ENCODE measurements at places on chromosomes 16 and 17.

GRCh38 chr17:63647936-63648335 is 25.7 kb downstream of the MAP3K3 start:
- DNase-seq = no peak

DNA sequence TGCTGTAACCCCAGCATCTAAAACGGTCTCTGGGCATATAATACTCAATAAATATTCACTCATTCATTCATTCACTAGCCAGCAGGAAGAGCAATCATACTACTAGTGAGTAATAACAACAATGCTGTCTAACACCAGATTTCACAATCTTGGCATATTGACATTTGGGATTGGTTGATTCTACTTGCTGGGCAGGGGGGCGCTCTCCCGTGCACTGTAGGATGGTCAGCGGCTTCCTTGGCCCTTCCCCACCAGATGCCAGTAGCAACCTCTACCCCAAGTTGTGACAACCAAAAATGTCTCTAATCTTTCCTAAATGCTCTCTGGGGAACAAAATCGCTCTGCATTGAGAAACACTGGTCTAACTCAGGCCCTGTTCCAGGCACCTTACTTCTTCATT is 20.7 kb downstream of the WFDC1 start:
- DNase-seq = no peak

DNA sequence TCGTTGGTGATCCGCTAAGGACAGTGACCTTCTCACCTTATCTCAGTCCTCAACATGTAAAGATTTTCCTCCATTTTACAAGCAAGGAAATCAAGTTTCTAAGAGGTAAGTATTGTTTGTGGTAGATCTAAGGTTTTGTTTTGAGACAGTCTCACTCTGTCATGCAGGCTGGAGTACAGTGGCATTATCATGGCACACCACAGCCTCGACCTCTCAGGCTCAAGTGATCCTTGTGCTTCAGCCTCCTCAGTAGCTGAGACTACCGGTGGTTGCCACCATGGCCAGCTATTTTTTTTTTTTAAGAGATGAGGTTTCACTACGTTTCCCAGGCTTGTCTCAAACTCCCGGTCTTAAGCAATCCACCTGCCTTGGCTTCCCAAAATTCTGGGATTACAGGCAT is 34.9 kb downstream of the PRKCA start:
- no peak for DNase-seq

GRCh38 chr17:29591737-29592608 is 959 bp upstream of the ANKRD13B start:
- DNase-seq = peak; percentile 70

- no peak for DNase-seq
These were observed 11.7 kb upstream of the TOB1 start for GRCh38 chr17:50877838-50878237.

DNA sequence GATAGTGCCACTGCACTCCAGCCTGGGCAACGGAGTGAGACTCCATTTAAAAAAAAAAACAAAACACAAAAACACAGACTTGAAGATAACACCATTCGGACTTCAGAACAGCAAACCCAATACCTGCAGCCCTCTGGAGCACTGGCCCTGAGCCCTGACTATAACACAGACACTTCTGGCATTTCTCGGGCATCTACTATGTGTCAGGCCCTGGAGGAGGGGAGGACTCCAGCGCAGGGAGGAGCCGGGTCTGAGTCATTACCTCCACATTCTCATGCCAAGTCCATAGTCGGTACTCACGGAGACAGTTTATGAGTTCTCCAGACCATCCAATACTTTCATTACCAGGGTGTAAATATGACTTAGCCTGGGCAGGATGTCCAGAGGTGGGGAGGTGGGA is 48.8 kb downstream of the PITPNM3 start:
- no peak for DNase-seq

DNA sequence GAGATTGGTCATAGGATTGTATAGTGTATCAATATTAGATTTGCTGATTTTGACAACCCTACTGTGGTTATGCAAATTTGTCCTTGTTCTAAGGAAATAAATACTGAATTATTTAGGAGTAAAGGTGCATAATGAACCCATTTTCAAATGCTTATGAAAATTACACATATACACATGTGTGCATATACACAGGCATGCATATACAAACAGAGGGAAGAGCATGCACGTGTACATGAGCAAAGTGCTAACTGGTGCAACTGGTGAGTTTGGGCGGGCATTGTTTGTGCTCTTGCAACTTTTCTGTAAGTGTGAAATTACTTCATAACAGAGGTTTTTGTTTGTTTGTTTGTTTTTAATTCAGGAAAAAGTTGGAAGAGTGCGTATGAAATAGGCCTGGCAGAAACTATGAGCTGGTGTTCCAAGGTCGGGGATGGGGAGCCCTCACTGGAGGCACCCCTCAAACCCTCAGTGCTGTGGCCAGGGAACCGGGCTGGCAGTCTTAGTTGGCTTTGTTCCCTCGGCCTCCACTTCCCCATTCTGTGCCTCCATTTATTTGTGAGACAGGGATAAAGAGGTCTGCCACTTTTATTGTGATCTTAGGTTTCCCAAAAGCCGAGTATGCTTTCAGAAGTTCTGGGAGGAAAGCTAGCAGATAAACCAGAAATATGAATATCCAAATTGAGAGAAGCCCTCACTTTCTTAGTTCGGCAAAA is 5.8 kb downstream of the DEXI start:
- no peak for DNase-seq

- no peak for DNase-seq
These were observed 36.0 kb downstream of the COPRS start for GRCh38 chr17:31823014-31823413.

GRCh38 chr17:33989361-33990148 is 265.5 kb upstream of the CCL2 start:
- no peak for DNase-seq

- DNase-seq = no peak
These were observed 72.8 kb downstream of the AMFR start for GRCh38 chr16:56352351-56353053.

DNA sequence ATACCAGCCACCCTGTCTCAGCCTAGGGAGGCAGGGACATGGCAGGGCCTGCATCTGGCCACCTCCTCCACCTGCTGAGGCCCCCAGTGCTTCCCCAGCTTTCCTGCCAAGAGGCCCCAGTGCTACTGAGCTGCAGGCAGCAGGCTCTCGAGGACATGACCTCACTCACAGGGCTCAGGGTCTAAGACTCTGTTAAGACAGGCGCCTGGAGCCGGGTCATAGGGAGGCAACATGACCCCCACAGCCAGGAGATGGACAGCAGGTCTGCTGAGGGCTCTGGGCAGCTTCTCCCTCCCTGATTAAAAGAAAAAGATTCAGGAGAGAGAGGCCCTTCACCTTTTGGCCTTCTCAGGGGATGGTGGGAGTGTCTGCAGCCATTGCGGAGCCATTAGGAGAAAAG is 23.2 kb upstream of the FASN start:
- DNase-seq = no peak

- DNase-seq = peak; percentile 87
These were observed 12.6 kb upstream of the TCF25 start for GRCh38 chr16:89860747-89861304.

DNA sequence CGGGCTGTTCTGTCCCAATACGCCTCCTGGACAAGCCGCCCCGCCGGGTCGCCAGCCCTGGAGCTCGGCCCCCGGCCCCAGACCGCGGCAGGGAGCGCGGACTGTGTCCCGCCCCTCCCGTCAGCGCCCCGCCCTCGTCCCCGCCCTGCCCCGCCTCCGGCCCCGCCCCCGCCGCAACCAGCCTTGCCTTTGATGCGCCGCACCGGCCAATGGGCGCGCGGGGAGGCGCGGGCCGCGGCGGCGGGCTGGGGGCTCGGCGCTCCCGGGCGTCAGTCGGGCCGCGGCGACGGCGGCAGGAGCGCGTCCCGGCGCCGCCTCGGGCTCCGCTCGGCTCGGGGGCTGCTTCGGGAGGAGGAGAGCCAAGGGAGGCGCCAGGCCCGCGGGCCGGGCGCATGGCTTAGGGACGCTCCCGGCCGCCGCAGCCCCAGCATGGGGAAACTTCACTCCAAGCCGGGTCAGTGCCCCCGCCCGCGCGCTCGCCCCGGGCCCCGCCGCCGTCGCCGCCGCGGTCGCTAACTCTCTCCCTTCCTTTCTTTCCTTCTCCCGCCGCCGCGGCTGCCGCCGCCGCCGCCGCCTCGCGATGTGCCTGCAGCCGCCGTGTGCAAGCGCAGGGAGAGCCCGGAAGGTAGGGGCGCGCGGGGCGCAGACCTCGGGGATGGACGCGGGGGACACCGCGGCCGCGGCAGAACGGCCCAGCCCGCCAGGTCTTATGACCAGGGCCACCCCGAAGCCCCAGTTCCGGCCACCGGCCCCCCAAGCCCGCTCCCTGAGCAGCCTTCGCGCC is at the start of gene NKD1:
TSS of gene NKD1 (plus strand) at position 272 of the 784 bp plus-strand sequence. CDS start at position 430, 158 bp downstream.
- DNase-seq = peak; percentile 85

- DNase-seq = no peak
These were observed 22.3 kb downstream of the NPTX1 start for GRCh38 chr17:80453998-80454556.

- no peak for DNase-seq
These were observed 6.8 kb downstream of the MYO1C start for GRCh38 chr17:1485423-1486376.

GRCh38 chr16:23920446-23920845 is 84.7 kb downstream of the PRKCB start:
- no peak for DNase-seq

Measured in GM18507 (cell line).